ENCODE measurements at places on chromosomes 7 and 10. TPM values are rescaled to one million over a fixed set of nuclear protein-coding genes. Genes with fewer than 3 reads are reported as not detected.

DNA sequence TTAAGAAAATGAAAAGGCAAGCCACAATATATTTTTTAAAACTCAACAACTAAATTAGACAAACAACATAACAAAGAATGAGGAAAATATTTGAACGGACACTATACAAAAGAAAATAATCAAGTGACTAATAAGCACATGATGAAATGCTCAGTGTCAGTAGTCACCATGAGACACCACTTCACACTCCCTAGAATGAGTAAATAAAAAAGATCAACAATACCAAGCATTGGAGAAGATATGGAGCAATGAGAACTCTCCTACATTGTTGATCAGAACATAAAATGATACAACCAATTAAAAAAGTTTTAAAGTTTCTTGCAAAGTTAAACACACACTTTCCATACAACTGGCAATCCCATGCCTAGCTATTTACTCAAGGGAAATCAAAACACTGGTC lies 222.2 kb downstream of the C7orf25 start:
- DNase-seq: no peak
- no peaks in the 10 kb centered on the region for H3K27me3 ChIP-seq
- no peaks in the 10 kb centered on the region for H3K4me1 ChIP-seq
- no peak overlapping the region for H3K4me3 ChIP-seq

DNA sequence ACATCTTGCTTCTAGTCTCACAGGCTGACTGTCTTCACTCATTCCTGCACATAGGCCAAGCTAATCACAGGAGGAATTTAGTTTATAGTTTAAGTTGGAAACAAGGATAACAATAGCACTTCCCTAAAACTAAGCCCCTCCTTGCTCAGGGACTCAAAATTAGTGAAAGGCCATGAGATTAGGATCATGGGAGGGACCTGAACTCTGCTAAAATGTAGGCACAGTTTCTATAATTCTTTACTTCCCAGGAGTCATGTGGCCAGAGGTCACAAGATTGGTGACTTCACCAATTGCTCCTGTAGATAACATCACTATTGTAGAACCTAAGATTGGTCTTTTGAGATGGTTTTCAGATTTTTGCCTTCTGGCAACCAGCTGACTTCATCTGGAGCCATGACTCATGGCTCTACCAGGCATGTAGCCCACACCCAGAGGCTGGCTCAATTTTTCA lies 14.8 kb upstream of the UPP1 start:
- no peaks in the 10 kb centered on the region for H3K27me3 ChIP-seq
- H3K36me3 ChIP-seq: no peaks in the 10 kb centered on the region
- H3K4me3 ChIP-seq: no peak overlapping the region

GRCh38 chr10:85003083-85003482 lies 674.7 kb downstream of the CCSER2 start:
- H3K27me3 ChIP-seq: no peaks in the 10 kb centered on the region
- no peak overlapping the region for H3K27ac ChIP-seq
- H3K36me3 ChIP-seq: no peaks in the 10 kb centered on the region

GRCh38 chr7:16264823-16265804 lies 156.2 kb downstream of the CRPPA start:
- no peak overlapping the region for H3K27ac ChIP-seq
- no peaks in the 10 kb centered on the region for H3K36me3 ChIP-seq
- H3K4me1 ChIP-seq: no peaks in the 10 kb centered on the region

DNA sequence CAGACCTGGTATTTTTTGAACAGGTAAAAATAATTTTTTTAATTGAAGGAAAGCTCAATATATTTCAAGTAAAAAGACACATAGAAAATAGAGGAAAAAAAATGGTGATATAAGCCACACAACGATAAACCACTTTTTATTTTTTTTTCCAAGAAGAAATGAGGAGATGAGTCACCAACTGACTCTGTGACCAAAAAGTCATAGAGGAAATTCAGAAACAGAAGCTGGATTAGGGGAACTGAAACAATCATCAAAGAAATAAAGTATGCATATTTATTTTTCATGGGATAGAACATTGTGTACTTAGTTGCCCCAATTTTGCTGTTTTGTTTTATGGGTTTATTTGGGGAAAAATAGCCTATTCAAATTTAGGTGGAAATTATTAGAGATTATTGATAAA lies 176.8 kb upstream of the AGR3 start:
- no peaks in the 10 kb centered on the region for H3K4me1 ChIP-seq
- H3K27ac ChIP-seq: no peak overlapping the region
- no peaks in the 10 kb centered on the region for H3K27me3 ChIP-seq
- no peak for DNase-seq
- no peaks in the 10 kb centered on the region for H3K36me3 ChIP-seq

- no peak for DNase-seq
- H3K4me3 ChIP-seq: no peak overlapping the region
- H3K4me1 ChIP-seq: no peaks in the 10 kb centered on the region
- no peaks in the 10 kb centered on the region for H3K27me3 ChIP-seq
- no peaks in the 10 kb centered on the region for H3K36me3 ChIP-seq
Observed at GRCh38 chr7:86747698-86748097, 104.0 kb downstream of the GRM3 start.

DNA sequence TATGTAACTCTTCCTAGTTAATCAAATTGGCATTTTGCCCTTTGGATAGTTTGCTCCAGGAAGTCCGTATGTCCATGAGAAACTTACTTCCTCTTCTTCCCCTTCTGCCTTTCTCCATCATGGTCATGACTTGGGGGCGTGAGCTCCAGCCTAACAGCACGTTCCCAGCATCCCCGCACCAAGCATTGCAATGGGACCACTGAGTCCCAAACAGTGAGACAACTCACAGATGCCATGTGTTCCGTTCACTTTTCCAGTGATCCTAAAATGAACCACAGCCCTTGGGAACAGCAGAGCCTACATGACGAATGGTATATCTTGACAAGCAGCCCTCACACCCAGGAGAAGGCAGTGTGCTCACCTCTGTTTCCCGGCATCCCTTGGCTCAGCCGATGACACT lies 10.7 kb downstream of the BTBD16 start:
- H3K4me3 ChIP-seq: no peak overlapping the region
- DNase-seq: no peak
- H3K36me3 ChIP-seq: no peaks in the 10 kb centered on the region
- no peaks in the 10 kb centered on the region for H3K27me3 ChIP-seq
- H3K27ac ChIP-seq: no peak overlapping the region

DNA sequence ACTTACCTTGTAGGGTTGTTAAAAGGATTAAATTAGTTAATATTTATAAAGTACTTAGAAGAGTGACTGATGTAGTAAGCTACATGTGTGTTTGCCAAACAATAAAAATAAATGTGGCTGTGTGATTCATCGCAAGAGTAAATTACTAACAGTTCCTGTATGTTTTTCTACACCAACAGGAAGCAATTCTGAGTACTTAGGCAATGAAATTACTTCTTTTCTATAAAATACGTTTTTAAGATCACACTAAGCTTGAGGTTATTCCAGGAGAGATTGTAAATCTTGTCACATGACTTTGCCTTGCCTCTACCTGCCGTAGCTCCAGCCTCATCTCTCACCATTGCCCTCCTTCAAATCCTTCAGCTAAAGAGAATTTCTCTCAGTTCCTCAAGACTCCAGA lies 18.1 kb upstream of the GSTK1 start:
- DNase-seq: no peak
- no peaks in the 10 kb centered on the region for H3K27me3 ChIP-seq
- no peaks in the 10 kb centered on the region for H3K36me3 ChIP-seq

GRCh38 chr10:105063796-105064195 lies 422.7 kb downstream of the SORCS3 start:
- peak; percentile 81 for DNase-seq
- H3K27me3 ChIP-seq: no peaks in the 10 kb centered on the region
- no peaks in the 10 kb centered on the region for H3K4me1 ChIP-seq

DNA sequence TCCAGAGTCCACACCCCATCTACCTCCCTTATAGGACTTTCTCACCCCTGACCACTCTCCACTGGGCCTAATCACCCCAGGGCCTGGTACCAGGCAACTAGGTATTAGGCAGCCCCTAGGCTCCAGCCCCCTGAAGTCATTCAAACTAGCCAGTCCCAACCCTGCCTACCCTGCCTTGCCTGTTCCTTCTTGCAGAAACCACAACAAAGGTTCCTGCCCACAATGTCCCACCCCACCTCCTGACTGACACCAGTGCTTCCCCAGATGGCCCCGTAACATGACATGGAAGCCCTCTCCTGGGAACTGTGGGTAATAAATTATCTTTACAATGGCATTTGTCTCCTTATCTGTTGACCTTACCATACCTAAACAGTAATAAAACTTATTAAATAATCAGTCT lies 100.6 kb upstream of the PDE1C start:
- no peak overlapping the region for H3K27ac ChIP-seq
- DNase-seq: no peak
- H3K4me3 ChIP-seq: no peak overlapping the region
- H3K36me3 ChIP-seq: no peaks in the 10 kb centered on the region

GRCh38 chr7:99155211-99155610 lies 11.3 kb upstream of the SMURF1 start:
- DNase-seq: no peak
- no peak overlapping the region for H3K27ac ChIP-seq
- peaks cover 34% of the 10 kb centered on the region for H3K4me1 ChIP-seq
- H3K27me3 ChIP-seq: no peaks in the 10 kb centered on the region
- no peak overlapping the region for H3K4me3 ChIP-seq
- no peaks in the 10 kb centered on the region for H3K36me3 ChIP-seq

GRCh38 chr7:77858278-77858677 lies 59.7 kb downstream of the PHTF2 start:
- peak overlapping the region; percentile 38 for H3K27ac ChIP-seq
- no peaks in the 10 kb centered on the region for H3K27me3 ChIP-seq
- no peak for DNase-seq
- H3K4me3 ChIP-seq: no peak overlapping the region

GRCh38 chr7:114070246-114070645 lies 151.4 kb upstream of the PPP1R3A start:
- DNase-seq: no peak
- H3K27me3 ChIP-seq: no peaks in the 10 kb centered on the region
- H3K4me1 ChIP-seq: no peaks in the 10 kb centered on the region
- H3K27ac ChIP-seq: no peak overlapping the region
- no peak overlapping the region for H3K4me3 ChIP-seq

- H3K27me3 ChIP-seq: no peaks in the 10 kb centered on the region
- DNase-seq: peak; percentile 77
- H3K27ac ChIP-seq: no peak overlapping the region
- no peaks in the 10 kb centered on the region for H3K36me3 ChIP-seq
- no peak overlapping the region for H3K4me3 ChIP-seq
- H3K4me1 ChIP-seq: no peaks in the 10 kb centered on the region
Observed at GRCh38 chr10:118259288-118259906, 82.7 kb downstream of the FAM204A start.

GRCh38 chr7:155818154-155818819 lies 6.0 kb upstream of the SHH start:
- H3K4me3 ChIP-seq: no peak overlapping the region
- no peak for DNase-seq
- H3K36me3 ChIP-seq: no peaks in the 10 kb centered on the region
- no peaks in the 10 kb centered on the region for H3K27me3 ChIP-seq
- no peaks in the 10 kb centered on the region for H3K4me1 ChIP-seq
- H3K27ac ChIP-seq: no peak overlapping the region

GRCh38 chr7:126001349-126001748 lies 1071.7 kb upstream of the POT1 start:
- DNase-seq: no peak
- no peaks in the 10 kb centered on the region for H3K27me3 ChIP-seq
- H3K4me3 ChIP-seq: no peak overlapping the region
- no peak overlapping the region for H3K27ac ChIP-seq

GRCh38 chr10:118590334-118590733 lies 5.1 kb downstream of the PRLHR start:
- no peaks in the 10 kb centered on the region for H3K4me1 ChIP-seq
- no peak overlapping the region for H3K4me3 ChIP-seq
- no peaks in the 10 kb centered on the region for H3K27me3 ChIP-seq
- H3K27ac ChIP-seq: no peak overlapping the region

DNA sequence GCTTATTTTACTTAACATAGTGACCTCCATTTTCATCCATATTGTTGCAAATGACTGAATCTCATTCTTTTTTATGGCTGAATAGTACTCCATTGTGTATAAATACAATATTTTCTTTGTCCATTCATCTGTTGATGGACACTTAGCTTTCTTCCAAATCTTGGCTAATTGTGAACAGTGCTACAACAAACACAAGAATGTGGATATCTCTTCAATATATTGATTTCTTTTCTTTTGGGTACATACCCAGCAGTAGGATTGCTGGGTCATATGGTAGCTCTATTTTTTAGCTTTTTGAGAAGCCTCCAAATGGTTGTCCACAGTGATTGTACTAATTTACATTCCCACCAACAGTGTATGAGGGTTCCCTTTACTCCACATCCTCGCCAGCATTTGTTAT lies 58.0 kb downstream of the CREB5 start:
- H3K4me1 ChIP-seq: no peaks in the 10 kb centered on the region
- no peaks in the 10 kb centered on the region for H3K27me3 ChIP-seq
- no peak for DNase-seq
- H3K27ac ChIP-seq: no peak overlapping the region
- no peak overlapping the region for H3K4me3 ChIP-seq
- no peaks in the 10 kb centered on the region for H3K36me3 ChIP-seq

GRCh38 chr10:4606856-4607636 lies 219.0 kb upstream of the AKR1E2 start:
- H3K4me3 ChIP-seq: no peak overlapping the region
- H3K27ac ChIP-seq: no peak overlapping the region
- H3K4me1 ChIP-seq: no peaks in the 10 kb centered on the region
- H3K36me3 ChIP-seq: no peaks in the 10 kb centered on the region

GRCh38 chr7:77702513-77702912 lies 6.3 kb downstream of the RSBN1L start:
- no peak overlapping the region for H3K27ac ChIP-seq
- peaks cover 15% of the 10 kb centered on the region for H3K36me3 ChIP-seq
- H3K4me1 ChIP-seq: peaks cover 29% of the 10 kb centered on the region
- no peak for DNase-seq
- no peaks in the 10 kb centered on the region for H3K27me3 ChIP-seq

GRCh38 chr7:139132887-139133286 lies 23.4 kb upstream of the ZC3HAV1 start:
- H3K4me1 ChIP-seq: peaks cover 12% of the 10 kb centered on the region
- no peak overlapping the region for H3K27ac ChIP-seq
- no peaks in the 10 kb centered on the region for H3K27me3 ChIP-seq
- peak overlapping the region; percentile 83 for H3K4me3 ChIP-seq

DNA sequence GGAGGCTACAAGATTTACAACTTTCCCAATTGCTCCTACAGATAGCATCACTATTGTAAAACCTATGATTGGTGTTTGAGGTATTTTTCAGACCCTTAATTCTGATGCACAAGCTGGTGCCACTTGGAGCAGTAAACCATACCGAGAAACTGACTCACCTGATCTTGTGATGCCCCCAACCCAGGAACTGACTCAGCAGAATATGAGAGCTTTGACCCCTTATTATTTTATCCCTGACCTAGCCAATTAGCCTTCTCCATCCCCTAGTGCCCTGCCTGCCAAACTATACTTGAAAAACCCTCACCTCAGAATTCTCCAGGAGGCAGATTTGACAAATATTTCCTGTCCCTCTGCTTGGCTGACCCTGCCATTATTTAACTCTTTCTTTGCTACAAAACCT lies 585.9 kb upstream of the GHITM start:
- no peaks in the 10 kb centered on the region for H3K36me3 ChIP-seq
- H3K27ac ChIP-seq: no peak overlapping the region
- DNase-seq: no peak
- no peaks in the 10 kb centered on the region for H3K27me3 ChIP-seq
- H3K4me1 ChIP-seq: no peaks in the 10 kb centered on the region

The TFEC gene
- total RNA-seq: not detected

The TCAF2 gene
- total RNA-seq: 0.11 TPM

The HTR5A gene
- total RNA-seq: not detected

The BHLHA15 gene
- not detected for total RNA-seq

The PTN gene
- not detected for total RNA-seq

The PRRT4 gene
- not detected for total RNA-seq

The EEPD1 gene
- total RNA-seq: 63.5 TPM

The RHOBTB1 gene
- total RNA-seq: not detected

The ABCB8 gene
- 19.0 TPM for total RNA-seq

The COL17A1 gene
- total RNA-seq: not detected

The CLRN3 gene
- not detected for total RNA-seq

All from Karpas-422 (cell line).